Mesenteric fat pad (tissue), 1 donor: ENCODE measurements at places on chromosomes 4 and X.

DNA sequence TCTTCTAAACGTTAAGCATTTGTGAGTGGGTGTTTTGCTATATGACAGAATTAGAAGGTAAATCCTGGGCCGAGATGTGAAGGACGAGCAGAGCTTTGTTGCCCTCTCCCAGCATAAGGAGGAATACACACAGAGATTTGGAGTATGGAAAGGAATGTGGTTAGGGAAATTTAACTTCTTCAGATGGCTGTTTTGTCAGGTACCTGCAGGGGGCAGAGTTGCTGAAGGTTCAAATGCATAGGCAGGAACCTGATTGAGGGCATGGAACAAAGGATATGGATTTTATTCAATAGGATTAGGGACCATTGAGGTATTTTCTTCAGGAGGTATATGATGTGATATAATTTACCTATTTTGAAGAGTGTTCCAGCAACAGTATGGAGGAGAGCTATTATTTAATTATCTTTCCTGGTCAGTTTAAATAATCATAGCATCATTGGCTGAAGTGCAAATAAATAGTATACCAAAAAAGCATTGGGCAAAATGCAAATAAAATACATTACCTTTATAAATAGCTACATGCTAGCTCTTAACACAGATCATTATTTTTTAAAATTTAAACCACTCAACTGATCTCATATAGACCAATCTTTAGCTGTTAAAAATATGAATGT is 143.6 kb downstream of the SLIT2 start:
- no peak for DNase-seq

DNA sequence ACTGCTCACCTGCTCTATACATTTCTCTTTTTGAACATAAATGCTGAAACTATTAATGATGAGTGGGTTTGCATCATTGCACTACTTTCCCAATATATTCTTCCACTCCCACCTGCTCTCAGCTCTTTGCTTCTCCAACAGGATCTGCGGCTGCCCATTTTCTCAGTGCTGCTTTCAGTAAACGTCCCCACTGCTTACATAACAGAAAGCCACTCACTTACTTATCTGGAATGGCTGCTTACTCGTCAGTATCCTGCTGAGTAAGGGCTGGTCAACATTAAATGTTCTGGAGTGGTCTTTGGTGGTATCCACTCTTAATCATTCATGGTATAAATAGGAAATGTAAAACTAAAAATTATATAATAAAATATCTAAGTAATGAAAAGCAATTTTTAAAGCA is 112.8 kb upstream of the HPF1 start:
- DNase-seq: no peak

DNA sequence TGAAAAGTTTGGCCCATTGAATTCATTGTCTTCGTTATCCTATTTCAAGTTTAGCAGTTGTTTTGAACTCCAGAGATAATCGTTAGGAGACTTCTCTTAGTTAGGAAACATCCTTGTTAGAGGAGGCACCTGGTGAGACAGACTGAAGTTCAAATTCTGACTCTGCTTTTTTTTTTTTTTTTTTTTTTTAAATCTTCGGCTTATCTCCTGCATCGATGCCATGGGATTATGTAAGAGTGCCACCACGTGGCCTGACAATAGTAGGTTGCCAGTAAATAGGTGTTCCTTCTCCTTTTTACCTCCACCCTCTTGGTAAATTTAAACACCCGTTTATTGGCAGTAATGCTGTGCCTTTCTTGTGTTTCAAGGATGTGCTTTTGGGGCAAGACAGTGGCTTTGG is 149.3 kb downstream of the SOWAHB start:
- DNase-seq: no peak

DNA sequence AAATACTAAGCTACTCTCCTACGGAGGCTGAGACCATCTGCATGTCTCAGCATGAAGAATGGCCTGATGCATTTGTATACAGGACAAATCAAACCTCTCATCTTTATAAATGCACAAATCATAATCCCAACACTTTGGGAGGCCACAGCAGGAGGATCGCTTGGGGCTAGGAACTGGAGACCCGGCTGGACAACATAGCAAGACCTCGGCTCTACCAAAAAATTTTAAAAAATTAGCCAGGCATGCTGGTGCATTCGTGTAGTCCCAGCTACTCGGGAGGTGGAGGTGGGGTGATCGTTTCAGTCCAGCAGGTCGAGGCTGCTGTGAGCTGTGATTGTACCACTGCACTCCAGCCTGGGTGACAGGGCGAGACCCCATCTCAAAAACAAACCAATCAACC is 262.8 kb downstream of the DHRSX start:
- DNase-seq: no peak

DNA sequence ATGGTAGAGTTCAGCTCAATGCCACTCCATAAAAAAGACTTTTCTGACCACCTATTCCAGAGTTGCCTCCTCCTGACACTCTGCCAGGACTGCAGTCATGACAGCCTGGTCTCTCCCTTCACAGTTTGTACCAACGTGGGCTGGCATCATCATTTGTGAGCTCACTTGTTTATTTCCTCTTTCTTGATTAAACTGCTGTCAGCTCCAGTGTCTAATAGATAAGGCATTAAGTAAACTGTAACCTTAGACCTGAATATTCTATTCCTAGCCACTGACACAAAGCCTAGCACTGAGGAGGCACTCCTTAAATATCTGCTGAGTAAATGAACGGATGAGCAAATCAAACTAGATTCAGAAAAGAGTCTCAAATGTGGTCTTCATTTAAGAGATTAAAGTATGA is 48.7 kb downstream of the DDX60 start:
- DNase-seq: no peak

DNA sequence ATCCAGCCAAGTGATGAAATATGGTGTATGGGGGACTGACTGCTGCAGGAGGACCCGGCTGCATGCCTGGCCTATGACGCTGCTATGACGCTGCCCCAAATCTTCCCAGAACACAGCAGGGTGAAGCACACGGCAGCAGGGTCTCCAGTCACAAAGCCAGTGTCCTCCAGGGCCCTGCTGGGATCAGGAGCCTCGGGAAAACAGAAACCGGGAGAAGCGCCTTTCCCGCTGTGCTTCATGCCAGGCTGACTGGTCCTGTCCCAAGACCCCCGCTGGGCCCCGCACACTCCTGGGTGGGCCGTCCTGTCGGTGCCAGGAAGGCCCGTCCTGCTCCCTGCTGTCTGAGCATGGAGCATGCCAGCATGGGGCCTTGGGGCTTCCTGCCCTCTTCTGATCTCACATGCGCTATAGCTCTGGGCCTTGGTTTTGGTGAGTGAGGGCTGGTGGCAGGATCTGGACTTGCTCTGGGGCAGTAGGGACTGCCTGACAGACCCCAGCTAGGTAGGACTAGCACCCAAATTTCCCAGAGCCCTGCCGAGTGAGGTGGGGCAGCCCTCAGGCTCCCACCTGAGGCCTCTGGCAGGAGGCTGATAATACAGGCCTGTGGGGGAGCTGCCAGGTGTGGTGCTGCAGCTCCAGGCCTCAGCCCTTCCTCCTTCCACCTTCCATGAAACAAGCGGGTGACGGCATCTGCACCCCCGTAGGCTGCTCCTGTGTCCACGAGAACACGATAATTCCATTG is 64.0 kb downstream of the ACOX3 start:
- DNase-seq: no peak

GRCh38 chrX:39157006-39157405 is 355.7 kb downstream of the MID1IP1 start:
- DNase-seq: no peak

DNA sequence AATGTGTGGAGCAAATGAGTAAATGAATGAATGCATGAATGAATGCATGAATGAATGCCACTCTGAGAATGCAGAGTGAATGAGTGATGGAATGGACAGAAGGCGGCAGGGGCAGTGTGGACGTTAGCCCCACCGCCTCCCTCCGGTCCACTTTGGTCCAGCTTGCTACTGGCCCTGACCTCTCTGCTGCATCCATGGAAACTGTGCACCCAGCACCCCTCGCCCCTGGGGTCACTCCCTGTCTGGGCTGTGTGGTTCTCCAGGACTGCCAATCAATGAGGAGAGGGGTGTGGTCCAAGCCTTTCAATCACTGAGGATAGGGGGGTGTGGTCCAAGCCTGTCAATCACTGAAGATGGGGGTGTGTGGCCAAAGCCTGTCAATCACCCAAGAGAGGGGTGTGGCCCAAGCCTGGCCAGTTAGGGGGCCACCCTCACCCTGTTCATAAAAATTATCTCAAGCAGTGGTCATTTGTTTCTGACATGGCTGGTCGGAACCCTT is 39.2 kb upstream of the ASMTL start:
- DNase-seq: no peak

GRCh38 chr4:155617296-155617695 is 49.4 kb upstream of the GUCY1A1 start:
- DNase-seq: no peak

- DNase-seq: no peak
These were observed 841.6 kb upstream of the FRG1 start for GRCh38 chr4:189098932-189099696.

- DNase-seq: no peak
These were observed 179.8 kb downstream of the SCFD2 start for GRCh38 chr4:53185869-53186585.

- no peak for DNase-seq
These were observed 187.9 kb downstream of the LRBA start for GRCh38 chr4:150827226-150827625.

DNA sequence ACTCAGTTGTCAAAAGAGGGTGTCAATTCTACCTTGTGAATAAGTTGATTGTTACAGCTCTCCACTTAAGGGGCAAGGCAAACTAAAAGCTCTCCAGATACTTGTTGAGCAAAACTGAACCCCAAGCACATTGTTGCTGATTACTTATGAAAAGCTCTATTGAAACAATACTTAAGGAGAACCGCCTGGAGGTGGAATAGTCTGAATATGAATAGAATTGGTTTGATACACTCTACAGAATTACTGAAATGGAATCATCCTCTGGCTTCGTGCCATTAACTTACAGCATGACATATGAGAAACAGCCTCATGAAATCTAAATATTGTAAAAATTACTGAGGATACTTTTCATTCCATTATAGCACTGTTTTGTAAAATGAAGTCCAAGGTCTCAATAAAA is 127.0 kb upstream of the SH3RF1 start:
- DNase-seq: no peak

- no peak for DNase-seq
These were observed 378.3 kb downstream of the PPP1R2C start for GRCh38 chrX:42399632-42400024.

DNA sequence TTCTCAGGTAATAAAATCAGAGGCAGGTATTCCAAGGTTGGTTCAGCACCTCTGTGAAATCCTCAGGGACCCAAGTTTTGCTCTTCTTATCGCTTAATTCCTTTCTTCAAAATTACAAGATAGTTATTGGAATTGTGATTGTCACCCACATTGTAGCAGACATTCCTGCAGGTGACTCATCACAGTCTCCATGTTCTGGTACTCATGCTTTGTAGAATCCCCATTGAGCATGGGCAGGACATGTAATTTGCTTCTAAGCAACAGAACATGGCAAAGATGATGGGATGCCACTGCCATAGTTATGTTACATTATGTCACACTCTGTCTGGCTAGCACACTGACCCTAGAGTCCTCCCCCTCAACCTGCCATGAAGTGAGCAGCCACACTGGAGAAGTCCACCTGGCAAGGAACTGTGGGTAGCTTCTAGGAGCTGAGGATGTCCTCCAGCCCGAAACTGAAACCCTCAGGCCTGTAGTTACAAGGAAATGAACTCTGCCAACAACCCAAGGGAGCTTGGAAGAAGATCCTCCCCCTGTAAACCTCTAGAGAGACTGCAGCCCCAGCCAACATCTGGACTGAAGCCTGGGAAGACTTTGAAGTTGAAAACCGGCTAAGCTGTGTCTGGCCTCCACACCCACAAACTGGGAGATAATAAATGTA is 58.3 kb upstream of the GUCY1A1 start:
- DNase-seq: no peak

DNA sequence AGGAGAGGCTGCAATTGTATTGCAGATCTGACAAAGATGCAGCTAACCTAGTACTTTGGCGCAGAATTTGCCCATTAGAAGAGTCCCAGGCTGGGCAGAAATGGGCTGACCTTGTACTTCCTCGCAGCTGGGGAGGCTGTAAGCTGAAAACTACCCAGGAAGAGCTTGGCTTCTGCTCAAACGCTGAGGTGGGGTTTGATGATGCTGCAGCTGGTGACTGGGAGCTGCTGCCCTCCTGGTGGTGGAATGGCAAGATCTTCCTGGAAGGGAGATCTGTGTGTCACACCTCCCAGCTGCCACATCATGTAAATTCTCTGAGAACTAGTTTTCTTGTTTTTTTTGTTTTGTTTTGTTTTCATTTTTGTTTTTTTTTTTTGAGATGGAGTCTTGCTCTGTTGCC is 17.4 kb downstream of the CCNG2 start:
- no peak for DNase-seq

DNA sequence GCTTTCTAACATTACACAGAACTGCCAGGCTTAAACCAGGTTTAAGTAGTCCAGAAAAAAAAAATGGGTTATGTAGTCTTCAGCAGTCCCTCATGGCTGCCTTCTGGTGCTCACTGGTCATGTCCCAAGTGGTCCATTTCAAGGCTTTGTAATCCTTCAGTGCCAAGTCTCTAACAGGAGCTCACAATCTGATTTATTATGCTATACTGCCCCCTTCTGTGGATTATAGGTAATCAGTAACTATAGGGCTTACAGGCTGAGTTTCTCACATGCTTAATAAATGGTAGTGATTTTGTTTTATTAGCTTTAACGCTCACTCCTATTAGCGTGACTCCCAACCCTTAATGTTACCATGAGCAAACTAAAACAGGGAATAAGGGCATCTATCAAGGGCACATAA is 92.5 kb upstream of the EDA2R start:
- DNase-seq: no peak

DNA sequence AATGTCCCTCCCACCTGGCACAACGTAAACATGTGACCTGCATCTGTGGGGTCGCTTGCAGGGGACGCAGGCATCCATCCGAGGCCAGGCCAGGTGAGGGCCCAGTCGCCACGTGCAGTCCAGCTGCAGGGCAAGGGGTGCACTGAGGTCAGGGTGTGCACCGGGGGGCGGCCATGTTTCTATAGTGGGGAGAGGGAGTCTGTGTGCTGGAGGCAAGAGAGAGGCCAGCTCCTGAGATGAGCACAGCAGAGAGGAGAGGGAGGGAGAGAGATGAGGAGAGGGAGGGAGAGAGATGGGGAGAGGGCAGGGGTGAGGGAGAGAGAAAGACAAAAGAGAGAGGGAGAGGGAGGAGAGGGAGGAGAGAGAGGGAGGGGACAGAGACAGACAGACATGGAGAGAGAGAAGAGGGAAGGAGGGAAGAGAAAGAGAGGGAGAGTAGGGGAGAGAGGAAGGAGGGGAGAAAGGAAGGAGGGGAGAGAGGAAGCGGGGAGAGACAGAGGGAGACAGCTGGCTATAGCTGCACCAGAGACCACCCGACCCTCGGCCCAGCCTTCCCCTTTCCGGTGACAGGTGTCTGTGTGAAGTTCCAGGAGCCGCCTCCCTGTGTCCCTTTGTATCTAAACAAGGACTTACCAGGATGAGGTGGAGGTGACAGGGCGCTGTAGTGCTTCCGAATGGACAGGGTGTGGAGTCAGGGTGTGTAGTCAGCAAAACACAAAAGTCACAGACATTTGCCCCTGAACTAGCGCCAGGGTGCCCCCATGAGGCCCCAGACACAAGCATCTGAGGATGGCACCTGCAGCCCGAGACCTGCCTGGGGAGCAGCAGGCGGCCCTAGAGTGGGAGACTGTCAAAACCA is 68.7 kb downstream of the ADRA2C start:
- DNase-seq: no peak

- no peak for DNase-seq
These were observed 8.8 kb downstream of the DCLK2 start for GRCh38 chr4:150087006-150087405.
